ENCODE measurements at places on chromosomes 3 and 15.

- DNase-seq = no peak
Observed at GRCh38 chr15:58865425-58865880, 68.0 kb downstream of the SLTM start.

GRCh38 chr3:30581067-30581585, 25.3 kb upstream of the TGFBR2 start:
- DNase-seq = no peak

DNA sequence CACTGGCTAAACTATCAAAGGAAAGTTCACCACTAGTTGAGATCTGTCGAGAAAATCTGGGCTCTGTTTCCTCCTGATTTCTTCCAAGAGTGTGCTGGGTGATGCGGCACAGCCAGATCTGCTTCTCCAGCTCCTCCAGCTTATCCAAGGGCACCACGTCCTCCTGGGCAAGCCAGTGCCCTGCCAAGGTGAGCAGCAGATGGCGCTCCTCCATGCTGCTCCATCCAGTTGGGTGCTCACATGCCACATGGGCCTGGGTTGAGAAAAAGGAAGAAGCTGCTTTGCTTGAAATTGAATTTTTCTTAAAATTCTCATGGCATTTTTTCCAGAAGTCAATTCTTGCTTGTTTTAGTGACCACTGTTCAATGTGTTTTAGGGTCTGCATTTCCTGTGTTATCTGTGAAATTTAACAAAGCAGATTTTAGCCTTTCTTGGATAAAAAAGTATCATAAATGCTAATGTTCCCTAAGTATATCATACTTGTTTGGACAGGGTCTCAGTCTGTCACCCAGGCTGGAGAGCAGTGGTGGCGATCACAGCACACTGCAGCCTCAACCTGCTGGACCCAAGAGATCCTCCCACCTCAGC, 47.3 kb downstream of the EIF3J start:
- peak; percentile 42 for DNase-seq

DNA sequence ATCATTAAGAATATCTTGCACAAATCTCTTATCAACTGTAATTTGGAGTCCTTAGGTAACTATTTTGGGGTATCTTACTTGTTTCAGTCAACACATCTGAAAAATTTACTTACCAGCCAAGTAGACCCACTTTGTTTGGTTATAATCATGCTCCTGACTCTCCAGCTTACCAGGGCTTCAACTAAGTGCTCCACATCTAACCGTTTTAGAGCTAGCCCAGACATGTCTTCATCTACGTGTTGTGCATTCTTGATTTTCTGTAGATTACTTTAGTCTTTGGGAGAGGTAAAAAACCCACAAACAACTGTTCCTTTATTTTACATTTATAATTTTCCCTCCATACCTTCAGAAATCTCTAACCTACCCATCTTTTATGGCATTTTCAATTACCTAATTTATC, 17.2 kb downstream of the EAF2 start:
- DNase-seq = no peak

Measured in stimulated activated CD4-positive, alpha-beta T cell treated with anti-CD3 and anti-CD28 coated beads, TNF-alpha, amount 100 ng/mL, for 4 hours (primary cell).